IPS DF 6.9 (cell line): ENCODE measurements at places on chromosomes 12 and 14.

GRCh38 chr14:74685056-74685455 lies 27.8 kb downstream of the AREL1 start:
- no peak overlapping the region for H3K27ac ChIP-seq
- no peaks in the 10 kb centered on the region for H3K27me3 ChIP-seq
- H3K36me3 ChIP-seq = peaks cover 9% of the 10 kb centered on the region; the same call in 1 of the 2 replicates
- no peak for DNase-seq
- H3K4me3 ChIP-seq = no peak overlapping the region

DNA sequence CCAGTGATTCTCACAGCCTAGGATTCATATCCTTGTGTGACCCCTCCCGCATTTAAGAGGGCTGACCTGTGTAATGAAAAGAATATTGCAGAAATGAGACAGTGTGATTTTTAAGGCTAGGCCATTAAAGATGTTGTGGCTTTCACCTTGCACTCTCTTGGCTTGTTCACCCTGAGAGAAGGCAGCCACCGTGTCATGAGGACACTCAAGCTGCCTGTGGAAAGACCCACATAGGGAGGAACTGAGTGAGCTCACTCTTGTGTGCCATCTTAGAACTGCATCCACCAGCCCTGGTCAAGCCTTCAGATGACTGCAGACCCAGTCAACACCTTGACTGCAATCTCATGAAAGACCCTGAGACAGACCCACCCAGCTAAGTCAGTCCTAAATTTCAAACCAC lies 46.3 kb upstream of the TMPO start:
- H3K27me3 ChIP-seq = no peaks in the 10 kb centered on the region
- no peak overlapping the region for H3K4me3 ChIP-seq
- H3K27ac ChIP-seq = no peak overlapping the region
- no peaks in the 10 kb centered on the region for H3K36me3 ChIP-seq
- DNase-seq = no peak

DNA sequence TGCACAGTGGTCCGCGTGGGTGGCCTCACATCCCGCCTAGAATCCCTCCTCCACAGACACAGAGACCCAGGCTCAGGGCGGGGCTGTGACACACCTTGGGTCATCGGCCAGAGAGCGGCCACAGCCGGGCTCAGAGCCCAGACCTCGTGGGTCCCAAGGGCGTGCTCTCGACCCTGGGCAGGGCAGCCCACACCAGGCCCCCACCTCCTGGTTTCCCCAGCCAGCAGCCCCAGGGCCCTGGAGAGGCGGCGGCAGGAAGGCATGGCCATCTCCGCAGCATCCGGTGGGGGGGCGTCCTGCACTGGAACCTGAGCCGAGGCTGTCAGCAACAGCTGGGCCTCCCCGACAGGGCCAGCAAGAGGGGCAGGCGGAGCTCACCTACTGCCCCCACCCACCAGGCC lies 15.2 kb downstream of the JAG2 start:
- DNase-seq = no peak
- no peaks in the 10 kb centered on the region for H3K27me3 ChIP-seq
- H3K36me3 ChIP-seq = no peaks in the 10 kb centered on the region; the same call in 1 of the 2 replicates

GRCh38 chr12:63826006-63826585 lies 18.4 kb upstream of the SRGAP1 start:
- no peaks in the 10 kb centered on the region for H3K27me3 ChIP-seq
- no peaks in the 10 kb centered on the region for H3K4me1 ChIP-seq
- no peaks in the 10 kb centered on the region for H3K36me3 ChIP-seq
- no peak overlapping the region for H3K4me3 ChIP-seq
- H3K27ac ChIP-seq = no peak overlapping the region
- DNase-seq = no peak

DNA sequence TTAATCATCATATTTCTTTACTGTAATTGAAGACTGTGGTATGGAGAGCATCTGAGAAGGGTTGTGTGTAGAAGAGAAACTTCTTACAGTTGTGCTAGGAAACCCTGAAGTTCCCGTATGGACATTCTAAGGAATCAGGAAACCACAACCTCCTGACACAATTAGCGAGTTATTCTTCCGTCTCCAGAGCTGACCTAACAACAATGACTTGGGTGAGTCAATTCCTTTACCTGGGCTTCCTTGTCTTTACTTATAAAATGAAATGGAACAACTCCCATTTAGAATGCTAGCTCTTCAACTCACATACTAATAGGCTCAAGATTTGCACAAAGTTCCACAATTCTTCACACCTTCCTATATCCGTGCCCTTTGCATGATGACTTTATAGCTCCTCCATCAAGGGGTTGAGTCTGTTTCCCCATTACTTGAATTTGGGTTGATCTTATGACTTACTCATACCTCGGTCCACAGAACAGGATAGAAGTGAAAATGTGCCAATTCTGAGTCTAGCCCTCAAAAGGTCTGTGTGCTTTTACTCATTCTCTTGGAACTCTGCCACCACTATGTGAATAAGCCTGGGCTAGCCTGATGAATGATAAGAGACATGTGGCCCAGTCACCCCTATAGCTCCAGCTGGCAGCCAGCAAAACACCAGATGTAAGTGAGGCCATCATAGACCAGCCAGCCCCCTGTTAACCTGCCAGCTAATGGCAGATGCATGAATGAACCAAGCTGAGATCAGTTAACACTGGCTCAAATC lies 459.4 kb downstream of the ETNK1 start:
- H3K36me3 ChIP-seq = no peaks in the 10 kb centered on the region
- DNase-seq = no peak
- H3K4me1 ChIP-seq = no peaks in the 10 kb centered on the region
